ENCODE measurements at places on chromosomes 4 and X.

DNA sequence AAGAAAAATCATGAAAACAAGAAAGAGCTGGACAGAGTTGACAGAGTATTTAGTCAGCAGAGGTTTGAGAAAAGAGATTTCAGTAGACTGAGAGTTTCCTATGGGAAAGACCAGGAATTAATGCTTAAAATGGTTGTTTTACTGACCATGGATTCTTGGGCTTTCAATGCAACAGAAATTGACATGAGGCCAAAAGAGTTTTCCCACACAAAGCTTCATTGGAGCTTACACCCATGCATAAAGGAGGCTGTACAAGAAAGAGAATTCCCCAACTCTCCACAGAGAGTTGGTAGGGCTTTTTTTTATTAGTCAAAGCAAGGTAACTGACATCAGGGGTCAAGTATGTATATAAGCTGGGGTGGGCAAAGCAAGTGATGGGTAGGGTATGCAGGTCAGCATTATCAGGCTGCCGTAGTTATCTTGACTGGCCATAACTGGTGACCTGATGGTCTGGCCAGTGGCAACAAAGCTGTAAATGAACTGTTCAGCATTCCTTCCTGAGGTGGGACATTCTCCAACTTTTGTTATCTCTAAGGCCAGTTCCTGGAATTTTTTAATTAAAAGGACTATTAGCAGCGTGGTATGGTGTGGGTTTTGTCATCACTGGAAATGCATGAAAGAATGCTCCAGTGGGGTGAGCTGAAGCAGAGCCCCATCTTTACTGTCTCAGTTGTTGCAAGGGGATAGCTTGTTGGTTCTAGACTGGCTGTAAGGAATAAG is 117.0 kb downstream of the ADAM29 start:
- no peak for DNase-seq

- no peak for DNase-seq
Observed at GRCh38 chr4:99210789-99211188, 8.3 kb downstream of the ADH6 start.

DNA sequence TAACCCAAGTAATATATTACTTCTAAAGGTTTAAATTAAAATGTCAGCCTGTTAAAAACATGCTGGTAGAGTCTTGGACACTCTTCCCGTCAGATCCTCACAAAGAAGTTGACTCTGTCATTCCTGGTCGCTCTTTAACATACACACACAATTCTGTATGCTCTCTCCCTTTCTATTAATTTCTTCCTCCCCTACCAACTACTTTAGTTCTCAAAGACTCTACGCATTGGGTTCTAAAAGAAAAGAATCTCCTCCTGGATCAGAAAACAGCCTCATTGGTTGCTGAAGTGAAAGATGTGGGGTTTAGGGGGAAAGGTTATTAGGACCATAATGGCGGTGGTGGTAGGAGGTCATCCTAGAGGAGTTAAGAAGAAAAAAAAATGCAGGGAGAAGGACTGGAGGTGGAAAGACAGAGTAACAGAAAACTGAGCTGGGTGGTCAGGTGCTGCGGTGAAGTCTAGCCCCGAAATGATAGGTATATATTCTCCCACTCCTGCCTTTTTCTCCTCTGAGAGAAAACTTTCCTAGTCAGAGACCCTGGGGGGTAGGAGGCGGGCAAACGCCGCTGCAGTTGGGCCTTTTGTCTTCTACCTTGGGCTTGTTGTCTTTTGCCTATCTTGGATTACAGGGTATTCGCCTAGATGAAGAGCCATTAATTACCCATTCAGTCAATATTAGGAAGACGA is 5.2 kb upstream of the PITX2 start:
- no peak for DNase-seq

GRCh38 chr4:64144994-64145393 is 264.3 kb downstream of the TECRL start:
- no peak for DNase-seq

GRCh38 chr4:99723612-99724011 is 66.0 kb upstream of the C4orf54 start:
- DNase-seq = no peak

GRCh38 chr4:5773271-5773555 is 62.2 kb downstream of the EVC start:
- no peak for DNase-seq

DNA sequence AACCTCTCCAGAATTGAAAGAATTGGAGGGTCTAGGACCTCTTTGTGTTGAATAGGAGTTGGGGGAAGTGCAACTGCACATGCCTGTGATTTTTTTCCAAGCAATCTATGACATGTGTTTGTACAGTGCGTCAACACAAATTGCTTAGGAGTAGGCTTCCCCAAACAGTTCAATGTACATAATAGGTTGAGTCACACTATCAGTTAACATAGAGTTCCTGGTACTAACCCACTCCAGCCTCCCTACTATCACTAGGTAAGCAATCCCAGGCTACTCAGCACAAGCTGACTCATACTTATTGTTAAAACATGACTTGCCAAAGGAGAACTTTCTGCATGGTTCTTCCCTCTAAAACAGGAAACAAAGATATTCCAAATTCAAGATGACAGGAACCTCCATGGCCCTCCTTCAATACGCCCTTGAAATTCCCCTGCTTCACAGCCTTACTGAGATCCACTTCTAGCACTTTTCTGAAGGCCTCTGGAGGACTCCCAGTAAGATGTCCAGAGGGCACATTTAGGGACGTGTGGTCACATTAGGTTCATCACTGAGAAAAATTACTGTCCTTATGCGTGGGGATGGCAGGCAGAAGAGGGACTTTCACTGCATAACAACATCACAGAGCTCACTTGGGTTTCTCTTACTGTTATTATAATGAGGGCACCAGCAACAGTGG is 8.4 kb upstream of the VSIG1 start:
- no peak for DNase-seq

DNA sequence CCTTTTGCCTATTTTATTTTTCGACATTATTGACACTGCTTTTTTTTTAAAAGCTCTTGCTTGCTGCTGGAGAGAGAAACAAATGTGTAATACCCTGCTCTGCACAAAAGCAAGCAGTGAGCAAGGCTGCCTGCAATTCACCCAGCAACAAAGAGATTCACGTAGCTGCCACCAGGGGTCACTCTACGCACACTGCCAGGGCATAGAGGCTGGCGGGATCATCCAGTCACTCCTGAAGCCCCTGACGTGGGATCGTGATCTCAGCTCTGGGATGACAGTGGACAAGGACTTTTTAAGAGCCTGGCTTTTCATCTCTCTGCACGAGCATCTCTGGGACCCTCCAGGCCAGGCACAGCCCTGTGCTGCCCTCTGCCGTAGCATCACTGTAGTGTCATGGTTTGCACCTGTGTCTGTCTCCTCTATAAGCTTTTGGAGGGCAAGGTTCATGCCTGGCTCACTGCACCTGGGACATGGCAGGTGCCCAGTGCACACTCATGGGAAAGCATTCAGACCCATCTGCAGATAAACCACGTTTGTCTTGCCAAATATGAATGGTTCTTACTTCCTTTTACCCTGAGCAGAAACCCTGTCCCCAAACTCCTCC is 19.8 kb downstream of the C4orf50 start:
- DNase-seq = peak; percentile 43

DNA sequence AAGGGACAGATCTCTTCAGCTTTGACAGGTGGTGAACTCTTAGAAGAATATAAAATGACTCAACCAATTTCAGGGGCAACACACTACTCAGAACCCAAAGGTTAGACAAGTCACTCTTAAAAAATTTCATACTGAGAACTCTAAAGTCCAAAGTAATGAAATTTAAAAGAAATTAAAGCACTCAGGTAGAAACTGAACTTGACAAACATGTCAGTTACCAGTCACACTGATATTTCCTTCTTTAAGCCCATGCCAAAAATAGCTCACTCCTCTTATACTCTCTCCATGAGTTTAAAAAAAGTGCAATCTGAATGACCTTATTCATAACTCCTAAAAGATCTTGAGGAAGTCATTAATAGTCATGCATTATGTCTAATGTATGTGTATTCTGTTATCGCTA is 40.3 kb downstream of the AMMECR1 start:
- no peak for DNase-seq

GRCh38 chr4:40333921-40334352 is 1.2 kb upstream of the CHRNA9 start:
- no peak for DNase-seq

DNA sequence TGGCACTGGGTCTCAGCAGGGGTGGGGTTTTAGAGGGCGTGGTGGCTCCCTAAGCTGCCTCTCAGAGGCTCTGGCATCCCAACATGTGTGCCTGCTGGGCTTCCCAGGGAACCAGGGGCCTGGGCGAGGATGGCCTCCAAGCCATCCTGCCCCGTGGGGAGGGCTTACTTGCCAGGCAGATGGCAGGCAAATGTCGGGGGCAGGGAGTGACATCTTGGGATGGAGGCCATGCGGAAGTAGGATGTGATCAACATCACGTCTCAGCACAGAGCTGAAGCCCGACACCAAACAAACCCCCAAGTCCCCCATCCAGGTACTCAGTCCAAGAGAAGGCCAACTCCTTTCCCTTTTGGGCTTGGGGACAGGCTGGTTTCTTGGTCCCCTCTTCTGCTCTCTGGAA is 4.7 kb downstream of the L1CAM start:
- no peak for DNase-seq

DNA sequence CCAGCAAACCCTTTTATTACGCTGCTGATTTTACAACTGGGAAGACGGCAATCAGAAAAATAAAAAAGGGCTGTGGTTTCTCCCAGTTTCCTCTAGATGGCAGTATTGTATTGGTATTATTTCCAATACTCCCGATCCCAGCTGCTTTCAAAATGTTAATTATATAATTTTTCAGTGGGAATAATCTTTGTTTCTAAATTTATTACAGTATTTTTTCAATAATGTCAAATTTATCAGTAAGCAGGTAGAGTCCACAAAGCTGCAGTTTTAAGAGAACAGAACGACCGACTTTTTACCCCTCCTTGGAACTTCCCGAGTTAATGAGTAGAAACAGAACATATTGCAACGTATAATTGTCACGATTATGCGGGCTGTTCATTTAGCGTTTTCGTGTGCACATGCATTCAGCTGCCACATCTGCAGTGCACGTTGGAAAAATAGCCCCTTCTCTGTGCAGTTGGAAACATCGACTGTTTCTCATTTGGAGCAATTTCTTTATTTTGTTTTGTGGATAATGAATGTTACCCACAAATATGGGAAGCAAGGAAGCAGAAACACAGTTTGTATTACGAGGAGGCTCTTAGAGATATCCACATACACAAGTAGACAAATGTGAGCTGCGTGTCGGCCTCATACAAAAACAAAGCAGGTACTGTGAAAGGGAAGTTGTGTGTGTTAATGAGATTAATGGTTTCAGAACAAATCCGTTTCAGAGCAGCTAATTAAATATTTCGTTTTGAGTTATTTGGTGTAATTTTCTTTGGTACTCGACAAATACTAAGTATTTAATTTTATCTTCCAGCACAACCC is 188.0 kb downstream of the STIM2 start:
- peak; percentile 37 for DNase-seq

GRCh38 chrX:132207996-132208395 is 11.3 kb downstream of the RAP2C start:
- no peak for DNase-seq

DNA sequence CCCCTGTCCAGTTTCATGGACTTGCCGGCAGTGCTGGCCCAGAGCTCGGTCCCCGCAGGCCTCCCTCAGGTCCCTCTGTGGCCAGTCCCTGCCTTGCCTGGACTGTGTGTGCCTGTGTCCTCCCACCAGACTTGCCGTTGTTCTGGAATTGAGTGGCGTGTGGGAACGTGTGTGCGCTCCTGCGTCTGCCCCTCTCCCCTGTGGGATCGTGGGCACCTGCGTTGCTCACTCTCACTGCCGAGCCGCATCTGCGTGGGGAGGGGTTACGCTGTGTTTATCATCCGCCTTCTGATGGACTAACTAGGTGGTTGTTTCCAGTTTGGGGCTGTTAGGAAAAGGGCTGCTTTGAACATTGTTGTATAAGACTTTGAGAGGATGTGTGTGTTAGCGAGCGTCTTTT is 21.2 kb downstream of the PCGF3 start:
- no peak for DNase-seq

GRCh38 chr4:40321574-40322275 is 13.4 kb upstream of the CHRNA9 start:
- DNase-seq = no peak

DNA sequence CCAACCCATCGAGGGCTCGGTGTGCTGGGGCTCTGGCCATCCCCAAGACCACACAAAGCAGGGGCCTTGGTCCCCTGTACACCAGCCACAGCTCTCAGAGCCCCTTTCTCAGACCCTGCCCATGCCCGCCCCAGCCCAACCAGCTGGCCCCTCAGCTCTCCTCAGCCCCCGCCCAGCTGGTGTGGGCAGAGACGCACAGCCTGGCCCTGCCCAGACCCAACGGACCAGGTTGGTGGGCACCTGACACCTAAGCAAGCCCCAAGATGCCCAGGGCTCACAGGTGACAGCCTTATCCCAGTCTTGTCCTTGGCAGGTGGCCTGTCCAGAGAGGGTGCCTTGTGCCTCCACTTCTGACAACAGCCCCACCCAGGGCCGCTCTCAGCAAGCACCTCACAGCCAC is 42.4 kb downstream of the FAM53A start:
- no peak for DNase-seq

GRCh38 chrX:53714580-53715345 is 28.2 kb upstream of the HUWE1 start:
- no peak for DNase-seq

GRCh38 chr4:81664079-81664478 is 192.4 kb upstream of the RASGEF1B start:
- no peak for DNase-seq

- no peak for DNase-seq
Observed at GRCh38 chrX:12881914-12882313, 15.0 kb downstream of the TLR7 start.

- DNase-seq = no peak
Observed at GRCh38 chr4:105709081-105709450, 482 bp downstream of the GSTCD start.

GRCh38 chr4:48958582-48958981 is 27.5 kb upstream of the CWH43 start:
- no peak for DNase-seq

DNA sequence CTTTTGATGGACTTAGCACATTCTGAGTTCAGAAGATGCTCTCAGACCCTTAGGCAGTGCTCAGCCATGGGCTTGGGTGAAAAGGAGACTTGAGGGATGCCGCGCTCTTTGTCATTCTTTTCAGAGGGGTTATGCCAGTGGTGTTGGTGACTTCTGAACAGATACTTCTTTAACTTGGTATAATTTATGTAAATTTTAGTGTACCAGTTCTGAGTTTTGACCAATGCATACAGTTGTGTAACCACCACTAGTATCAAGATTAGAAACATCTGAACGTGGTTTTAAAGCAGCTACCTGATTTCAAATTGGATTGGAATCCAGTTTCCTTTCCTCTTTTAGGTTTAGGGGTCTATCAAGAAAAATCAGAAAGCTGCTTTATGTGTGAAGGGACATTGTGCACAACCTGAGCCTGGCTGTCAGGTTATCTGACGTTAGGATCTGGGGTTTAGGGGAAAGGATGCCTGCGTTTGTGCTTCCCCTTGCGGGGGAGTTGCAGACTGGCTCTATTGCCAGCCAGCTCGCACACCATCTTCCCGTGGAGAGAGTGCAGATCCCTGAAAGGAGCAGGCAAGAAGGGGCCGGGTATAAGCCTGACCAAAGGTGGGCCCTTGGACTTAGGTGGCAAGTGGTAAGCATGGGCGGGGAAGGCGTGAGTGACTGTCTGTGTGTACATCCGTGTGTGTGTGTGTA is 19.0 kb downstream of the SMS start:
- DNase-seq = no peak
